ENCODE measurements at places on chromosomes 16 and 17.

DNA sequence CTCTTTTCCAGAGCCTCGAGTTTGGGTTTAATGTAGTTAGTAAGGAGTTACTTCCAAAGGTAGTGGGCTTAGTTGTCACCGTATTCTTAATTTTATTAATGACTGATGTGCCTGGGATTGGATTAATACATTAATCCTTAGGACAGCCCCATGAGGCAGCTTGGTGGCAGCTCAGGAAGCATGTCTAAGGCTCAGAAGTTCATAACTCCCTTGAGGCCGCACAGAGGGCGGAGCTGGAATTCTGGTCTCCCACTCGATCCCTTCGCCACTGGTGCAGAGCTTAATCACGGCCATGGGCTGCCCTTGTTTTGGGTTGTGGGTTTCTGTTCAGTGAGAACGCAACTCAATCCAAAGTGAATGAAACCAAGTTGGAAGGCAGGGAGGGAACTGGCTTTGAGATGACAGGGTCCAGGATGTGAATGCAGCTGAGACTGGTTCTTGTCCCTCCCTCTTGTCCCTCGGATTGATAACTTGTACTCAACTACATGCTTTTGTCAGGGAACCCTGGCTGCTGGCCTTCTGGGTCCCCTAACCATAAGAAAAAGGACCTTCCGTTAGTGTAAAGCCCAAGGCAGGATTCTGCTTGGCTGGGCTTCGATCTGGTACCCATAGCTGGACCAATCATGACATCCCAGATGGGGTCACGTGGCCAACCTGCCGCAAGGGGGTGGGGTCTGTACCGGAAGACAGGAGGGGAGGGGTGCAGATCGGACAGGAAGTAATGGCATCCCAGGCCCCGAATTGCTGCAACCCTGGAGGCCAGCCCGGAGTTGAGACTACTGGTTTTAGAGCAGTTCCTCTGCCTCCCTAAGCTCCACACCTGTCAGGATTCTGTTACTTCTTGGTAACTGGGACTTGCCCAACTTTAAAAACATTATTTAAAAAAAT is 45.4 kb downstream of the SNX20 start:
- no peak for DNase-seq

DNA sequence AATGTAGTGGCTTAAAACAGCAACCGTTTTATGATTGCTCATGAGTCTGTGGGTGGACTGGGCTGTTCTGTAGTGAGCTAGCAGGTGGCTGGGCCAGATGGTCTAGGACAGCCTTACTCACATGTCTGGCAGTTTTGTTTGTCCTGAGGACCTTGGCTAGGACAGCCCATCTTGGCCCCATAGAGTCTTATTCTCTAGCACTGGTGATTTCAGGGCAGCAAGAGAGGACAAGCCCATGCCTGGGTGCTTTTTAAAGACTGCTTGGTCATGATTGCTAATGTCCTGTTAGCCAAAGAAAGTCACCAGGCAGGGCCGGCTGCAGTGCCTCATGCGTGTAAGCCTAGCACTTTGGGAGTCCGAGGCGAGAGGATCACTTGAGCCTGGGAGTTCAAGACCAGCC is 139.8 kb downstream of the KATNIP start:
- DNase-seq = no peak

DNA sequence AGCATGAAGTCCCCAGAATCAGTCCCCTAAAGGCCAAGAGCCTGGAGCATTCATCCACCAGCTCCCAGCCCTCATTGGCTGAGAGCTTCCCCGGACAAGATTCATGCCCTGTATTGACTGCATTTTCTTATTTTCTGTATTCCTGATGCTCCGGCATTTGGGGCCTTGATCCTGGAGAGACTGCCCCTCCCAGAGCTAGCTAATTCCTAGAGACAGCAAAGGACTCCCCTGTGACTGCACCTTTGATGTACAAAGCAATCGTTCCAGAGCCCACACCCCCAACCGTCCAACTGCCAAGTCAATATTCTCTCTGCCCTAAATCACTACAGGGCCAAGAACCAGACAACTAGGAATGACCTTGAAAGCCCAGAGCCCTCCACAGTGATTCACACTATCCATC is 93.4 kb upstream of the CDH5 start:
- DNase-seq = no peak

DNA sequence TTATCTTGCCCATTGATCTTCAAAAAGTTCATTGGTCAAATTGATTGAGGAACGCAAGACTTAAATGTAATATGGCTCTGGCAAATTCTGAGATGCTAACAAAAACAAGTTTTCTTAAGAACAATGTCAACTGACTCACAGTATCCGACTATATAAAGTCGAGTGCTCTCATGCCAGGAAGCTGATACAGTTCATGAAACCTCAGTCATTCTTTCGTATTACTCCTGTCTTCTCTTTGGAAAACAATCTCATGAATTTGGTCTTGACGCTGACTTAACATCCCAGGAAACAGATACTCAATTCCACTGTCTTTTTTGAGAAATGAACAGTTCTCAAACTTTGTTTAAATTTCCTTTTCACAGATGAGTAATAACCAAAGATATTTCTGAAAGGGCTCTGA is 704.9 kb downstream of the MAF start:
- DNase-seq = no peak

DNA sequence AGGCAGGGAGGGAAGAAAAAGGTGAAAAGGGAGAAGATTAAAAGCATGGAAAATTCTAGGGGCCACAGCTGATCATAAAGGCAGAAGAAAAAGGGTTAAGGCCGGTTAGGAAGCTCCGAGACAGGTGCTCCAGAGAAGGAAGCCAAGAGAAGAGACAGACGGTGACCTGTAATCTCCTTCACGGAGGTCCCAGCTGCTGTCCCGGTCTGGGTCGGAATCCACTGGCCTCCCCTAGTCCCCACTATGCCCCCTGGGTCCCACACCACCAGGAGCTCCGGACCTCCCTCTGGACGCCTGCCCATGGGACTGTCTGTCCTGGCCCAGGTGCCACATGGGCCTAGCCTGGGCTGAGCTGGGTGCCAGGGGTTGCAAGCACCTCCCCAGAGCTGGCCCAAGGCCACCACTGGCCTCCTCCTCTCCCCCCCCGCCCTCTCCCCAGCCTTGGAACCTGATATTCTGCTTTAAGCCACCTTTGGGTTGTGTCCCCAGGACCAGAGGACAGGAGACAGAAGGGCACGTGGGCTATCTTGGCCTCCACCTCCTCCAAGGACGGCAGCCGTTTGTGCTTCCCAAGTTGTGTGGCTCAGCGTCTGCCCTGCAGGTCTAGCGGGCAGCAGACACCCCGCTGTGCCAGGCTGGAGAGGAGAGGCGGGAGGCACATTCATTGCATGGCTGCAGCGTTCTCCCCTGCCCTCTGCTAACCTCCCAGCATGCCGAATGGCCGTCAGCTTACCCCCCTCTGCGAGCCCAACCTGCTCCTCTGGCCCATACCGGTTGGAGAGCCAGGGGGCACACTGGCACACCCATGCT is 102.4 kb downstream of the ENGASE start:
- DNase-seq = no peak

DNA sequence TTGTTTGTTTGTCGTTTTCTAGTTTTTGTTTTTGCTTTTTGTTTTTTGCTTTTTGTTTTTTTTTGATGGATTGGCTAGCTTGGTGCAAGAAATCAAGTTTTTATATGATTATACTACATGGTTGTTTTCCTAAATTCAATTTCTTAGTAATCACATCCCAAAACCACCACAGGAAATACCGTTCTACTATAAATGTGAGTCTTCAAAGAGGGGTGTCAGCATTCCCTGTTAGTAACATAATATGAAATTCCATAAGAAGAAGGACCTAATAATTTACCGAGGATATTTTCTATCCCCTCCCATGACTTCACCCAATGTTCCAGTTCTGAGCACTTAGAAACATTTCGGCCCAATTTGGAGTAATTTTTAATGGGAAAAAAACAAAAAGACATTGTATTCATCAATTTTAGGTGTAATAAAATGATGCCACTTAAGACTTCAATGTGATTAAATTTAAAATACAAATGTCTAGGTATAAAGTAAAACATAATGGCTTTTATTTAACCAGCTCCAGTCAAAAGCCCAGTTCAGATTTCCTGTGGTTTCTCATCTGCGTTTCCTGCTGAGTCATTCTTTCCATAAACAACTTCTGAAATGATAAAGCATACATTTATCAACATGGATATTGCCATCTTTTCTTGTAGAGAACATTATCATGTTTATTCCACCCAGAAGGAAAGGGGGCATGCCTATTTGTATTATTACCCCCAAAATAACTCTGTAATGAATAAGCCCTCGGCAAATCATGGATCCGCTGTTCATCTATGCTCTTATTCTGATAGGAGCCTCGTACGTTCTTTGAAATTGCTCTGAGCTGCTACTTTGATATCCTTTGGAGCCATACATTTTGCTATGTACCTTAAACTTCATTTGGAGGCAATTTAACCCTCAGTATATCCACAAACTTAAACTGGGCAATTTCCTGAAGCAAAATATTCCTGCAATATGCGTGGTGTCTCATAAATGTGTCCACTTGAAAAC is 28.1 kb downstream of the HSBP1 start:
- no peak for DNase-seq

DNA sequence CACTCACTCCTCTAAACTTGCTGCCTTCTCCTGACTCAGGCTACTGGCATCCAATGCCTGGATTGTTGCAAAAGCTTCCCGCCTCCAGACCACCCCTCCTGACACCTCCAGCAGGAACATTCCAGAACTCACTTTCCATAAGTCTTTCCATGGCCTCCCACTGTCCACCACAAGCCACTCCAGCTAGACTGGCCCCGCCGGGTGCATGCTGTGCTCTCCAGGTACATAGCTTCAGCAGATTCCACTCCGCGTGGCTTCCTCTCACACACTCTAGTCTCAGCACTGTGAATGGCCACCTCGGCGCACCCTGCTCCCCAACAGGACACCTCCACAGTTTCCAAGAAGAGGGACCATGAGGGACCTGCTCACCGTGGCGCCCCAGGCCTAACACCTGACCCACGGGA is 25.9 kb upstream of the FAAP100 start:
- DNase-seq = no peak
